ENCODE measurements at places on chromosomes 6 and 20. TPM values are rescaled to one million over a fixed set of nuclear protein-coding genes. Genes with fewer than 3 reads are reported as not detected.

Gene NFS1
- polyA plus RNA-seq: 67.0 TPM

Gene PDE7B
- 5.9 TPM for polyA plus RNA-seq

Gene TUBB2B
- polyA plus RNA-seq: 3,711 TPM

Gene CST4
- not detected for polyA plus RNA-seq

Gene CNR1
- 512 TPM for polyA plus RNA-seq

Gene ABHD16B
- not detected for polyA plus RNA-seq

Gene BEND3
- polyA plus RNA-seq: 5.7 TPM

Gene PNLDC1
- not detected for polyA plus RNA-seq

Gene BNIP5
- polyA plus RNA-seq: not detected

Gene CLVS2
- 12.9 TPM for polyA plus RNA-seq

Gene BMP2
- polyA plus RNA-seq: 1.1 TPM

Gene PPP1R16B
- polyA plus RNA-seq: 1.9 TPM

Gene PARD6B
- polyA plus RNA-seq: 5.9 TPM

Gene BFSP1
- 1.3 TPM for polyA plus RNA-seq

Gene ERVFRD-1
- not detected for polyA plus RNA-seq

Gene LRP11
- 53.5 TPM for polyA plus RNA-seq

Gene CRISP2
- not detected for polyA plus RNA-seq

Gene WFDC12
- not detected for polyA plus RNA-seq

Gene FHL5
- polyA plus RNA-seq: not detected

Gene IMPG1
- not detected for polyA plus RNA-seq

Gene FILIP1
- 1.4 TPM for polyA plus RNA-seq

Gene PTCHD4
- polyA plus RNA-seq: 3.4 TPM

Gene TSPYL1
- 79.3 TPM for polyA plus RNA-seq

Gene IL20RA
- polyA plus RNA-seq: not detected

Gene C6orf58
- 0.52 TPM for polyA plus RNA-seq

Gene SDCBP2
- 5.2 TPM for polyA plus RNA-seq

Gene FAM162B
- polyA plus RNA-seq: not detected

Gene UST
- 7.5 TPM for polyA plus RNA-seq

Gene BTN1A1
- not detected for polyA plus RNA-seq

Gene FAM83D
- polyA plus RNA-seq: 2.4 TPM

Gene BPIFB1
- not detected for polyA plus RNA-seq

Gene IFNGR1
- 49.5 TPM for polyA plus RNA-seq

Gene GRIK2
- 103 TPM for polyA plus RNA-seq

Gene RNF182
- 8.0 TPM for polyA plus RNA-seq

Gene TNFAIP3
- 0.20 TPM for polyA plus RNA-seq

Gene HLA-DPA1
- polyA plus RNA-seq: not detected

Gene PHACTR3
- polyA plus RNA-seq: 1.3 TPM

Gene NOTCH4
- 5.7 TPM for polyA plus RNA-seq

Gene PLEKHG1
- polyA plus RNA-seq: 2.6 TPM

Gene PRND
- polyA plus RNA-seq: not detected

Gene HTR1E
- 0.22 TPM for polyA plus RNA-seq

Gene FOXA2
- polyA plus RNA-seq: not detected

Gene DUSP22
- 31.8 TPM for polyA plus RNA-seq

Gene NR2E1
- polyA plus RNA-seq: 0.50 TPM

Gene PRSS16
- not detected for polyA plus RNA-seq

Gene TREM1
- polyA plus RNA-seq: not detected

Gene PKIB
- polyA plus RNA-seq: 26.2 TPM
